GM23338 (cell line): ENCODE measurements at places on chromosomes 7 and 10. TPM values are rescaled to one million over a fixed set of nuclear protein-coding genes. Genes with fewer than 3 reads are reported as not detected.

CCDC201 gene
- total RNA-seq, result not detected in 2 replicates

VIPR2 gene
- 1.3 and 2.1 TPM in 2 replicates for total RNA-seq

CALML3 gene
- total RNA-seq, result not detected in 2 replicates

DNA sequence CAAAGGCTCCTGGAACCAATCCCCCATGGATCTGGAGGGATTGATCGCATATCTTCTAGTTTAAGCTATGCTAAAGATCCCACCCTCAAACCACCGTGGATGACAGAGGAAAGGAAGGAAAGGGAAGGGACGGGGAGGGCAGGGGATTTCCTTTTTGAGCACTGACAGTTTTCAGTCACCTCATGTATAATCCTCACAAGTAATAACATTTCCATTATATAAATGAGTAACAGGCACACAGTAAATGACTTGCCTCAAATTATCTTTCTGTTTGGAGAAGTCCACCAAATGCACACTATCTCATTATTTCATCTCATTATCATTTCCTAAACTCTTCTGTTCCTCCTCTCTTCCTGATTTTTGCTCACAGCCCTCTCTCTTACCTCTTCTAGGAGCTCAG, 127.1 kb upstream of the AOAH start:
- no peak overlapping the region for H3K4me3 ChIP-seq
- H3K27me3 ChIP-seq, result no peaks in the 10 kb centered on the region
- no peak overlapping the region for H3K27ac ChIP-seq
- H3K36me3 ChIP-seq, result no peaks in the 10 kb centered on the region
- DNase-seq, result no peak
- no peaks in the 10 kb centered on the region for H3K4me1 ChIP-seq

DNA sequence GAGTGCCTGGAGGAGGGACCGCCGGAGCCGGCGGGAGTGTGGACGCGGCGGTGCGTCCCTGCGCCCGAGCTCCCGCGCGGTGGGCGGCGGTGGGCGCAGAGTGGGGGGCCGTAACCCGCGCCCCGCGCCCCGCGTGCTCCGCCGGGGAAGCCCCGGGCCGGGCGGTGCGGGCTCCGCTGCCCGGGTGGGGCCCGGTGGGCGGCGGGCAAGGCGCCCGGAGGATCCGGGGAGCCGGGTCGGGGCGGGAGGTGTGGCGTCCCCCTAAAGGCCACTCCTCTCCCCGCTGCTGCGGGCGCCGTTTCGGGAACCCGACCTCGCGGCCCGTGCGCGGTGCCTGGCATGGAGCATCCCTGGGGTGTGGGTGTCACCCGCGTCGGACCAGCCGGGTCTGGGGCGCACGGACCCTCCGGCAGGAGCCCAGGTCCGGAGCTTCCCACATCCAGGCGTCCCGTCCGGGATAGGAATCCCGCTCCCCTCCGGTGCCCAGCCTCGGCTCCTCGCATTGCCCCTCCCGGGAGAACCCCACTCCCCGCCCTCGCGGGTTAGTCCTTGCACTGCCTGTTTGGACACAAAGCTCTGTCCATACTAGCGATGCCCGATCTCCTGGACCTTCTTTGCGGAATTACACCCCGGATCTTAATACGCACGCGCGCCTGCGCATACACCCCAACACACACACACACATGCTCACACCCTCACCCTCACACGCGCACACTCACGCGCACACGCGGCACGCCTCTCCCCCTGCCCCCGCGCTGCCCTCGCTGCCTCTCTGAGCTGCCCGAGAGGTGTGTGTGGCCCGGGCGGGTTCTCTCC, 723 bp downstream of the MTURN start:
- H3K27ac ChIP-seq, result no peak overlapping the region
- H3K4me3 ChIP-seq, result peak overlapping the region; percentile 89
- peaks cover 28% of the 10 kb centered on the region for H3K27me3 ChIP-seq
- no peaks in the 10 kb centered on the region for H3K4me1 ChIP-seq

GRCh38 chr7:150471886-150472285, 21.5 kb downstream of the GIMAP8 start:
- no peaks in the 10 kb centered on the region for H3K36me3 ChIP-seq
- H3K27me3 ChIP-seq, result 0 out of 2 replicates have a peak, but pooled peaks cover 7% of the 10 kb centered on the region
- no peak overlapping the region for H3K27ac ChIP-seq
- H3K4me1 ChIP-seq, result no peaks in the 10 kb centered on the region
- no peak overlapping the region for H3K4me3 ChIP-seq

DNA sequence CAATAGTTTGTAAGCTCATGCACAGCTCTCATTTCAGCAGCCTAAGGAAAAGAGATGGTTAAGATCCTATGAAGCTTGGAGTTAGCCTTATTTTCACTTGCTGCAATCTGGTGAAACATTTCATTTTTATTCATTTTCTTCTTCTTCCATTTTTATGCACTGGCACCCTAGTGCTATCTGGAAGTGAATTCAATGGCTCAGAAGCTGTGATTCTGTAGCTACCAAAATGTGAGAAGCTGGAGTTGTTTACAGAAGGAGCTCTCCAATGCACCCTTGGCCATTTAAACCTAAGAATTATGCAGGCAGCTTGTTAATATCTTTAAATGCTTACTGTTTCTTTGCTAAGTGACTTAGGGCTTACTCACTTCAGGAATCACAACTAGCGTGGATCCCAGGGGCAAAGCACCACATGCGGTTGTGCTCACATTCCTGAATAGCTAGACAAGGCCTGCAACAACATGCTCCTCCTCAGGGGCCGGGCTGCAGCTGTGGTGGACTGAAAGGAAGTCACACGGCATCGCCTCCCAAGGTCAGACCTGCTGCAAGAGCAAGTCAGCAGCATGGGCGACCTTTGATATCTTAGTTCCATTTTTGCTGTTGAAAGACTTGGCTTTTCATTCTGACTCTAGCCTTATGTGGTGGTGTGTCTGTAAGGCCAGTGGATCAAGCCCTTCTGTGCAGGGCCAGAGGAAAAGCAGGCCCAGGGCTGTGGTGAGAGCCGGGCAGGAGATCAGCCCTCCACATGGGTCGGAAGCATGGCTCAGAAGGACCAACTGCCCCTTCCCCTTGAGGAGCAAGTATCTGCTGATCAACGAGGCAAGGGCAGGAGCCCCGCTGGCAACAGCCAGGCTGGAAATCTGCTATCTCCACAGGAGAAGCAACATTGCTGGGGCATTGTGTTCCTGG, 91.9 kb upstream of the MBL2 start:
- no peaks in the 10 kb centered on the region for H3K27me3 ChIP-seq
- no peak overlapping the region for H3K4me3 ChIP-seq
- peak overlapping the region; percentile 76 for H3K27ac ChIP-seq
- H3K4me1 ChIP-seq, result peaks cover 6% of the 10 kb centered on the region

GRCh38 chr7:84025332-84025927, 169.2 kb downstream of the SEMA3A start:
- H3K27me3 ChIP-seq, result no peaks in the 10 kb centered on the region
- peak; percentile 35 for DNase-seq
- H3K36me3 ChIP-seq, result no peaks in the 10 kb centered on the region
- H3K4me1 ChIP-seq, result peaks cover 3% of the 10 kb centered on the region; the same call in 1 of the 2 replicates
- peak overlapping the region; percentile 17; the same call in 1 of the 2 replicates for H3K27ac ChIP-seq

GRCh38 chr7:74466196-74466813, 12.6 kb downstream of the GTF2IRD1 start:
- no peaks in the 10 kb centered on the region for H3K36me3 ChIP-seq
- H3K27me3 ChIP-seq, result no peaks in the 10 kb centered on the region
- no peak overlapping the region for H3K4me3 ChIP-seq
- no peaks in the 10 kb centered on the region for H3K4me1 ChIP-seq
- 0 out of 2 replicates have a peak overlapping the region, but pooled peaks have one; percentile 26 for H3K27ac ChIP-seq
